ENCODE measurements at places on chromosomes 3 and 15.

GRCh38 chr15:98690272-98690950 lies 42.1 kb downstream of the IGF1R start:
- DNase-seq = no peak

GRCh38 chr3:175732017-175732416 lies 872.9 kb downstream of the NAALADL2 start:
- DNase-seq = no peak

DNA sequence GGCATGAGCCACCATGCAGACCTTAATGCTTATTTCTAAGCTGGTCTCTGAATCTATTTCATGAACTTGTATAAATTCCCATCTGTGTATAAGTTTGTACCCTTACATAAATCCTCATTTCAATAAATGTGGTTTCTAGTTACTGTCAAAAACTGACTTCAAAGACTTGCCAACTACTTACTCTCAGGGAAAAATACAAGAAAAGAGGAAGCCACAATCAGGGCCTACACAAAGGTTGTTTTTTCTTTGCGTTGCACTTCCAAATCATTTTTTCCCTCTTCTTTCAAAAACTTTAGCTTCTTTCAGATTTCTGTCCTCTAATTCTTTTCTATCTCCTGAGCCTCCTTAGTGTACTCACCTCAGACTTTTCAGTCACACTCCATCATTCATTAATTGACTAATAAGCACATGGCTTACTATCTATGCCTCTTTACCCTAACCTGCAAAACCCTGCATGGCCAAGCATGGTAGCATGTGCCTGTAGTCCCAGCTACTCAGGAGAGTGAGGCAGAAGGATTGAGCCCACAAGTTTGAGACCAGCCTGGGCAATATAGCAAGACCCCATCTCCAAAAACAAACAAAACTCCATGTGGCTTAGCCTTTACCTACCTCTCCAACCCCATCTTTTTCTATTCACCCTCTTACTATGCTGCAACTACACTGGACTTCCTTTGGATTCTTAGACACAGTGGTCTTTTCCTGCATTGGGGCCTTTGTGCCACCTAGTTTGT lies 37.7 kb downstream of the BUB1B start:
- no peak for DNase-seq

GRCh38 chr15:75947092-75947491 lies 43.4 kb downstream of the FBXO22 start:
- DNase-seq = no peak

GRCh38 chr15:80549191-80549590 lies 145.0 kb downstream of the ARNT2 start:
- no peak for DNase-seq

DNA sequence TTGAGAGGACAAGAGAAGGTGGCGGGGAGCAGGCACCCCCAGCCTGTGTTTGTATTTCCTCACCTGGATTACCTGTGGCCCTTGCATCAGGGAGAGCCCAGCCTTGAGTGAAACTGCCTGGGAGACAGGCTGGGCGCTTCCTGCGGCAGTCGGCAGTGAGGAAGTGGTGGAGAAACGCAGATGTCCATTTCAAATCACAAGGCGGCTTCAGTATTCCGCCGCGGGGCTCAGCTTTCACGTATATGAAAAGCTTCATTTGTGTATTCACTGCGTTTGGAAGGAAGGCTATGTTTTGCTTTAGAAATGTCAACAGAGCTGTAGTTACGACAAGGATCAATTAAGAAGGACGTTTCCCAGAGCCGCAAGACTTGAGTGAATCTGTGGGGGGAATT lies 167.4 kb upstream of the CTDSPL start:
- DNase-seq = no peak

GRCh38 chr15:65426216-65426853 lies 3.6 kb upstream of the IGDCC4 start:
- DNase-seq = no peak

- no peak for DNase-seq
Measured at GRCh38 chr3:108661699-108662098, 72.2 kb downstream of the DZIP3 start.

GRCh38 chr15:79451361-79451999 lies 19.3 kb downstream of the MINAR1 start:
- no peak for DNase-seq

- DNase-seq = no peak
Measured at GRCh38 chr3:12142476-12142875, 16.2 kb downstream of the TIMP4 start.

DNA sequence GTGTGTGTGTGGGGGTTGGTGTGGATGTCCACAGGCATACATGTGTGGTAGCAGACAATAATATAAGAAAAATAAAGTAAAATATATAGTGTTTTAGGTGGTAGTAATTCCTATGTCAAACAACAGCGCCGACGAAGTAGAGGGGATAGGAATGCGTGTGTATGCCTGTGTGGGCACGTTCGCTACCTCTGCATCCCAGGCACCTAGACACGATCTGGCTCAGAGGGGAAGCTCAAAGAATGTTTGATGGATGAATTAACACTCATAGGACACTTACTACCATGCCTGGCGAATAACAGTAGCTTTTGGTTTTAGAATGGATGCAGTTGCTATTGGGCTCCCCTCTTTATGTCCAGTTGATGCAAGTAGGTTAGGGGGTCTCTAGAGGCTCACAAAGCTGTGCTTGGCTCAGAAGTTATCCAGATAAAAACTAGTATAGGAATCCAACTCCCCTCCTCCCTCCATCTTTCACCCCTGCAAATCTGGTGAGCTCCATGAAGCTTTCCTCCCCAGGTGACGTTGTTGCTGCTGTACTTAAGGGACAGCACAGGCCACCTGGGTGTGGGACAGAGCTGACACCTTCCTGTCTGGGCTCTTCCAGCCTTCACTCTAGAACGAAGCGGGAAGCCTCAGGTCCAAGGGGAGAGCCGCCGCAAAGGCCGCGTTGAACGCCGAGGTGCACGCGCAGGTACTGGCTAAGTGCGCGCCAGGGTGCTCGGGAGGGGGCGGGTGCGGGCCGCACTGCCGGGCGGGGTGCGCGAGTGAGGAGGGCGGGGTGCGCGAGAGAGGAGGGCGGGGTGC lies 192.6 kb upstream of the LYSMD4 start:
- DNase-seq = peak; percentile 61

- DNase-seq = no peak
Measured at GRCh38 chr3:66047311-66048050, 8.8 kb upstream of the MAGI1 start.

- DNase-seq = peak; percentile 75
Measured at GRCh38 chr15:72285927-72286516, 13.7 kb upstream of the PARP6 start.

GRCh38 chr15:68574046-68574445 lies 4.7 kb upstream of the CORO2B start:
- DNase-seq = no peak

- DNase-seq = no peak
Measured at GRCh38 chr3:124364317-124365020, 365.8 kb upstream of the UMPS start.

DNA sequence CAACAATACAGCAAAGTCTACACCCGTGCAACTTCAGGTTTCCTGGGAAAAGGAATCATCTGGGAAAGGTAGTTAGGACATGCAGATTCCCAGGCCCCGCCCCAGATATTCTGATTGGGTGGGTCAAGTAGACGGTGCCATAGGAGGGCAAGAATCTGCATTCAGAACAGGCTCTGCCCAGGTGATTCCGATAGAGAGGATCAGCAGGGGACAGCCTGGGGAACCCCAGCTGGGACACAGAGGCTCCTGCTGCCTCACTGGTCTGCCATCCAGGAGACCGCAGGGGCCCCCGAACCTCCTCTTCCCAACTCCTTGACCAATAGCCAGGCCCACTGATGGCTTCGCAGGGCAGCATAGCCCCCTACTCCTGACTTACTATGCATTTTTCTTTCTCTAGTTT lies 243.4 kb downstream of the VPS13C start:
- DNase-seq = no peak

Measured in WTC11 (cell line).